ENCODE measurements at places on chromosomes 2 and 18.

DNA sequence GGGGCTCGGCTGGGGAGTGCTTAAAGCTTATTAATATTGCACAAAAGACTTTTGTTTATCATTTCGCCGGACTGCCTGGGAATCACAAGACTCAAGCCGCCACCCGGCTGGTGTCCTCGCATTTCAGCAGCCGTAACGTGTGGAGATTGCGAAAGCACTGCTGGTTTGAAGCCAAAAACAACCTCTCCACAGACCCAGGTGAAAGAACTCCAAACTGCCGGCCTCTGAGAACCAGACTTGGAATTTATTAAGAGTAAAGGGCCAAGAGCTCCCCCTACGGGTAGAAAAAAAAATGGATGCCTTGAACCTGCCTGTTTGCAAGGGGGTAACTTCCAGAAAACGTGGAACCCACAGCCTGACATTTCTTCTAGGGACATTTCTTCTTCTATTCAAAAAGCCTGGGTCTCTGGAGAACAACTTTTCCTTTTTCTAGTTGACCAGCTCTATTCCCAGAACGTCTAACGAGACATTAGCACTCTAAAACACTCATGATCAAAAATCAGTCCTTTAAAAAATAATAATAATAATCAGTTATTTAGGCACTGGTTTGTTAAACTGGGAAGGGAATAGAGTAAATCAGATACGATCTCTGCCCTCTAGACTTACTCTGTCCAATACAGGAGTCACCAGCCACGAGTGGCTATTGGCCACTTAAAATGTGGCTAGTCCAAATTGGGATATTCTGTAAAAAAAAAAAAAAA lies 216.3 kb downstream of the C1D start:
- DNase-seq: peak; percentile 97

GRCh38 chr2:11155381-11156035 lies at the start of gene SLC66A3:
SLC66A3 (plus strand) TSS chr2:11155467; CDS start chr2:11155547, 80 bp downstream.
- peak; percentile 94 for DNase-seq

- DNase-seq: peak; percentile 6
Observed at GRCh38 chr2:202072737-202073401, at the start of gene KIAA2012. KIAA2012 (plus strand) TSS chr2:202073255; CDS start chr2:202073628, 373 bp downstream.

- DNase-seq: peak; percentile 53
Observed at GRCh38 chr18:55243857-55244256, 284.6 kb upstream of the CCDC68 start.

GRCh38 chr2:239344857-239345216 lies 56.0 kb downstream of the HDAC4 start:
- peak; percentile 83 for DNase-seq

DNA sequence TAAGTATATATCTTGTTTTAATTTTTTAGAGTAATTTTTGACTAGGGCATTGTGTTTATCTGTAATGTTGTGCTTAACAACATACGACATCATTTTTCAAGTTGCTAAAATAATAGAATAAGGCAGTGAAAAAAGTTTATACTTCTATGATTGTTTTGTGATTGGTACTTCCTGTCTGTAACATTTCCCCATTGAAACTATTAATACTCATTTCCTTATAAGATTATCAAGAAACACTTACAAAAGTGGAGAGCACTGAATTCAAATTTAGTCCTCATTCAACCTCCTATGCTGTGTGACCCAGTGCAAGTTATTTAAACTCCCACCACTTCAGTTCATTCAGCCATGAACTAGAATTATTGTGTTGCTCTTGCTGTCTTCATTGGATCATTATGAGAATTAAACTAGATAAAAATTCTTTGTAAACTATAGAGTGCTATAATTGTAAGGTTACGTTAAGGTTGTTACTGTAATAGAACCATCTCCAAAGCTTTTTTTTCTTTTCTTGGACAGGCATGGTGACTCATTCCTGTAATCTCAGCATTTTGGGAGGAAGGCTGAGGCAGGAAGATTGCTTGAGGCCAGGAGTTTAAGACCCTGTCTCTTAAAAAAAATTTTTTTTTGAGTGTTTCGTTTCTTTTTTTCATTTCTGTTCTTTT lies 2.8 kb downstream of the ETAA1 start:
- DNase-seq: peak; percentile 33

- DNase-seq: no peak
Observed at GRCh38 chr2:198913394-198914152, 544.2 kb downstream of the SATB2 start.

- no peak for DNase-seq
Observed at GRCh38 chr18:46042571-46043123, 29.4 kb downstream of the PSTPIP2 start.

- DNase-seq: peak; percentile 88
Observed at GRCh38 chr18:5895876-5896740, 786 bp upstream of the TMEM200C start.
